ENCODE measurements at places on chromosomes 1 and 21.
A peak's percentile ranks its signal among the peaks of the same experiment; 100 is the strongest.

- peak; percentile 84 for DNase-seq
These were observed 11.1 kb upstream of the CHI3L1 start for GRCh38 chr1:203197625-203198024.

GRCh38 chr1:218693599-218693998 is 348.5 kb downstream of the TGFB2 start:
- no peak for DNase-seq

DNA sequence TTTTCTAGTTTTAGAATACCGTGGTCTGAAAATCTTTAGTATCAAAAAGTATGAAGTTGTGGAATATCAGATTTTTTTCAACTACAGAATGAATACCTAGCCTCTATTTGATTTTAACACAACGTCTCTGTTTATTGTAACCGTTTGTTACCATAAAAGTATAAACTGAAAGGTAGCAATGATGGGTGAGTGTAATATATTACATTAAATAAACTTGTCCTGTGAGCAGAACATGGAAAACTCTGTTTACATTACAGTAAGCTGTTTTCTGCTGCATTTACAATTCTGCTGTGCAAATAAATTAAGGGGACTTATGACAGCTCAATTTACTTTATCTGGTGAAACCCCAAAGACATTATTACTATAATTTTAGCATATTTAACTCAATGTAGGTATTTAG is 62.5 kb downstream of the CHRM3 start:
- no peak for DNase-seq

GRCh38 chr1:202319381-202320080 is 22.2 kb downstream of the UBE2T start:
- peak; percentile 3 for DNase-seq

- peak; percentile 29 for DNase-seq
These were observed 30.6 kb upstream of the LCE5A start for GRCh38 chr1:152479792-152480595.

GRCh38 chr1:34779962-34780361 is 1.1 kb upstream of the GJB3 start:
- DNase-seq: no peak
